Spinal cord (tissue), 10 donors: ENCODE measurements at places on chromosomes 1 and 21. TPM values are rescaled to one million over a fixed set of nuclear protein-coding genes. Genes with fewer than 3 reads are reported as not detected.

DNA sequence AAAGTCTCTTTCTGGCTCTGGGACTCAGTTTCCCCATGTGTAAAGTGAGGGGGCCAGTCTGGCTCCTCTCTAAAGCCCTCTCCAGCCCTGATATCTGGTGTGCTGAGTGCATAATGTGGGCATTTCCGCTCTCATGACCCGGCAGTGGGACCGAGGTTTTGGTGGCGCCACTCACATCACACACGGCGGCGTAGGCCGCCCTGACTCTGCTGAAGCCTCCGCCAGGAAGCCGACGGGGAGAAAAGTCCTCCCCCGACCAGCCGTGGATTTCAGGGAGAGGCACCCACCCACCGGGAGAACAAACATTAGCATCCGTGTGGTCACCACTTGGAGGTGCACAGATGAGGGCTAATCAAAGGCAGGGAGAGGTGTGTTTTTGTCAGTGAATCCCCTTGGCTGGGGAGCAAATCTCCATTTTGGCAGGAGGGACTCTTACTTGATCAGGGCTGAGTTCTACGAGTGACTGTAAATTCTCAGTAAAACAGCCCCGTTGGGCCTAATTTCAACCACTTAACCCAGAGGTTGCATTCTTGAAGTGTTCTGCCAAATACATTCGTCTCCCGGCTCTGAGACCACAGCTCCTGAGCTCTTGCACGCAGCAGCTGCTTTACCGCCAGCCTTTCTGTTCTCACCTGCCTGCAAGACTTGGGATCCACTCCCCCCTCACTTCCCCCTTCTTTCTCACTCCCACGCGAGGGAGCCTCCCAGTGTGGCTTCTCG lies 118.2 kb downstream of the FOXD2 start:
- H3K4me1 ChIP-seq, result peaks cover 21% of the 10 kb centered on the region
- H3K27me3 ChIP-seq, result peaks cover 9% of the 10 kb centered on the region
- DNase-seq, result no peak
- H3K4me3 ChIP-seq, result no peak overlapping the region
- no peaks in the 10 kb centered on the region for H3K36me3 ChIP-seq

GRCh38 chr1:46592823-46593222 lies 11.2 kb downstream of the MKNK1 start:
- no peak overlapping the region for H3K27ac ChIP-seq
- H3K4me3 ChIP-seq, result no peak overlapping the region
- H3K27me3 ChIP-seq, result no peaks in the 10 kb centered on the region
- no peak for DNase-seq
- no peaks in the 10 kb centered on the region for H3K4me1 ChIP-seq

GRCh38 chr1:217839161-217839560 lies 208.0 kb downstream of the SPATA17 start:
- H3K4me3 ChIP-seq, result no peak overlapping the region
- H3K36me3 ChIP-seq, result no peaks in the 10 kb centered on the region
- no peak overlapping the region for H3K27ac ChIP-seq
- no peaks in the 10 kb centered on the region for H3K4me1 ChIP-seq

DNA sequence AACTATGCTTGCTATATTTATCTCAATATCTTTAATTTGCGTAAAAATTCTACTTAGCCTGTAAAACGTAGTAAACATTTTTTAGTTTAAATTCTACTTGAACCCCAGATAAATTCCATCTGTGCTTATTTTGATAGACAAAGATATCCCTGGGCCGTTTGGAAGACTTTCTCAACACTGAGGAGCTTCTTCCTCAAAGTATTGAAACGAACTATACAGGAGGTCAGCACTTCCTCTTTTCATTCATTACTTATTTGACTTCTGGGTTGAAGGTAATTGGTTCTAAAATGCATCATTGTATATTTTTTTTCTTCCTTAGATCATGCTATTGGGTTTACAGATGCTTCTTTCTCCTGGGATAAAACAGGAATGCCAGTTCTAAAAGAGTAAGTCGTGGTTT lies 74.7 kb downstream of the HSPA13 start:
- H3K4me3 ChIP-seq, result no peak overlapping the region
- H3K27me3 ChIP-seq, result no peaks in the 10 kb centered on the region
- H3K4me1 ChIP-seq, result no peaks in the 10 kb centered on the region
- H3K36me3 ChIP-seq, result no peaks in the 10 kb centered on the region
- H3K27ac ChIP-seq, result no peak overlapping the region

DNA sequence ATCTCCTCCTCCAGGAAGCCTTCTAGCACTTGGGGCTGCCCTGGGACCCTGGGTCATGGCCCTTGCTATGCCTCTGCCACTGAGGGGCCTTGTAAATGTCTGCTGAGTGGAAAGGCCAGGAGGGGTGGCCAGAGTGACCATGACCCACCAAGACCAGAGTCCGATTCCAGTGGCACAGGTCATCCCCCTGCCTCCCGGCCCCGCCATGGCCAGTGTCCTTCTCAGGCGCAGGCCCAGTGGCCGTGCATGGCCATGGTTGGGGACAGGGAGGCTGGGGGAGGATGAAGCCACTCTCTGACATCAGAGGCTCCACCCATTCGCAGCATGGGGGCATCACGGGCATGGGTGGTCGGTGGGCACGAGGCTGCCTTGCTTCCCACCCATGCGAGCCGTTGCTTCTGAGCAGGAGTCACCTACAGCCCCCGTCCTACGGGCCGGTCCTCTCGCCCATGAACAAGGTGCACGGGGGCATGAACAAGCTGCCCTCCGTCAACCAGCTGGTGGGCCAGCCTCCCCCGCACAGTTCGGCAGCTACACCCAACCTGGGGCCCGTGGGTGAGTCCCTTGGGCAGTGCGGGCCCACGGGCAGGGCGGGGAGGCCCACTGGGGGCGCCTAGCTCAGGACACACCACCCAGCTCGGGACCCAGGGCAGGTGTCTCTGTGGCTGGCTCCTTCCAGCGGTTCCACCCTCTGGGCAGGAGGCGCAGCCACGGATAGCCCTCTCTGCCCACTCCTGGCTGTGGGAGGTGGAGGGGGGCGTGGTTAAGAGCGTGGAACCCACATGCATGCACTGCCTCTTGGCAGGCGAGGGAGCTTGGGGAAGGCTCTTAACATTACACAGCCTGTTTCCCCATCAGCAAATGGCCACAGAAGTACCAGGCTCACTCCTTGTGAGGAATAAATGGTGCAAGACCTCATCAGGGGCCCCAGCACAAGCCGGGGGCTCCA lies 22.4 kb upstream of the CCDC27 start:
- H3K27me3 ChIP-seq, result peaks cover 15% of the 10 kb centered on the region
- H3K36me3 ChIP-seq, result peaks cover 20% of the 10 kb centered on the region
- H3K4me1 ChIP-seq, result peaks cover 30% of the 10 kb centered on the region
- DNase-seq, result no peak
- no peak overlapping the region for H3K4me3 ChIP-seq

DNA sequence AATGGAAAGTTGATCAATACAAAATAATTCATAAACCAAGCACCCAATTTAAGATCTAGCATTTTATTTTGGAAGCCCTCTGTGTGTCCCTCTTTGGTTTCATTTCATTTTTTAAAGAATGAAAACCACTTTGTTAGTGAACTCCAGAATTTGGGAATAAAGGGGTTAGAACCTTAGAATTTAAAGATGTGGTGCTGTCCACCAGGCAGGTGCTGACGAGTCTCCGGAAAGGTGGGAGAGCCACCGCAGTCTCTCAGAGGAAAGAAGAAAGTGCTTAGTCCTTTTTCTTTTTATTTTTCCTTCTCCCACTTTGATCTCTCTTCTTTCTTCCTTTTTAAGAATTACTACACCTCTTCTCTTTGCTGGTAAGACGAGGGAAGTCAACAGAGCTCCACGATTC lies 20.5 kb upstream of the HIVEP3 start:
- H3K27ac ChIP-seq, result no peak overlapping the region
- H3K36me3 ChIP-seq, result no peaks in the 10 kb centered on the region
- H3K27me3 ChIP-seq, result no peaks in the 10 kb centered on the region

The KCNJ9 gene
- total RNA-seq, result 5.1 TPM

- H3K4me3 ChIP-seq, result no peak overlapping the region
- H3K36me3 ChIP-seq, result no peaks in the 10 kb centered on the region
- no peaks in the 10 kb centered on the region for H3K27me3 ChIP-seq
- H3K27ac ChIP-seq, result no peak overlapping the region
- DNase-seq, result no peak
- H3K4me1 ChIP-seq, result peaks cover 38% of the 10 kb centered on the region
Measured at GRCh38 chr1:15188678-15189077, 35.1 kb downstream of the TMEM51 start.

The C1orf56 gene
- total RNA-seq, result 4.1 TPM

The DISP1 gene
- total RNA-seq, result 11.7 TPM

DNA sequence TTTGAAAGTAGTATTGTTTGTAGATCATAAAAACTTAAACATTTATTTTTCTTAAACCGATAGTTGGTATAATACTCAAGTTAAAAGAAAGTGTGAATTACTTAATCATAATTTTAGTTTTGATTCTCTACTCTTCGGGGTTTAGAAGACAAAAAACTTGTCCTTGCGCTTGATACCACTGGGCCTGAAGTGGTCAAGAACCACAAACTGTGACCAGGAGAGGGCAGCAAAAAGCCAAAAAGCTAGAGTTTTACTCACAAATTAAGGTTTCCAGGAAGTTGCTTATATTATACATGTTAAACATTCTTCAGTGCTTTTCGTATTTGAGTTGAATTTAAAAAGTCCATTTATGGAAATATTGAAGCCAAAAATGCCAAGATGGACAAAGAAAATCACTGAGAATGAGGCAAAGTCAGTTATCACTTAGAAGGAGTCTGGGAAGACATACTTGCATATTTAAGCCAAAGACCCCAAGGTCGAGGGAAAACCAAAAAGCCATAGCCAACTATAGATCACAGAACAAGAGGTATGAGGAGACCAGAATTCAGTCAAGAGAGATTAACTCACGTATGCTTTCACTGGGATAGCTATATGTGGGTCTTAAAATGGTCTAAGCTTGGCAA lies 34.2 kb downstream of the EFCAB7 start:
- no peaks in the 10 kb centered on the region for H3K27me3 ChIP-seq
- peak; percentile 43 for DNase-seq
- no peak overlapping the region for H3K27ac ChIP-seq
- H3K36me3 ChIP-seq, result peaks cover 5% of the 10 kb centered on the region
- no peak overlapping the region for H3K4me3 ChIP-seq

DNA sequence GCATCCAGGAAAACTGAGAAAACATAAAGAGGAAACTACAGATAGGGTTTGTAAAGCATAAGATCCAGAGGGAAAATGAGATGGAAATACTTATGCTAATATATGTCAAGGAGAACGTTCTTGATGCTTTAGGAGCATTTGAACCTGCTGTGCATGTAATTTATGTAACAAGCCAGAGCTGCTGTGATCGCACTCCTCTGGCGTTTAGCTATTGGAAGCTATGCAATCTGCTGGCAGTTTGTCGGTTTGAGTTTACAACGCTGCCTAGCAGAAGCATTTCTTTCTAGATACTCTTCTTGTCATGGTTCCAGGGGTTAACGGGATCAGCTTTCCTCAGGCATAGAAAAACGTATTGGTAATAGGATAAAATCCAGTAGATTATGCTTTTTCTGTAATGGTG lies 182.7 kb downstream of the KCNH1 start:
- H3K4me3 ChIP-seq, result no peak overlapping the region
- no peaks in the 10 kb centered on the region for H3K27me3 ChIP-seq
- H3K36me3 ChIP-seq, result no peaks in the 10 kb centered on the region
- no peak overlapping the region for H3K27ac ChIP-seq

GRCh38 chr1:34744851-34745250 lies 10.0 kb upstream of the GJB5 start:
- H3K36me3 ChIP-seq, result no peaks in the 10 kb centered on the region
- H3K27ac ChIP-seq, result no peak overlapping the region
- DNase-seq, result no peak

The LRRIQ3 gene
- total RNA-seq, result 1.9 TPM

DNA sequence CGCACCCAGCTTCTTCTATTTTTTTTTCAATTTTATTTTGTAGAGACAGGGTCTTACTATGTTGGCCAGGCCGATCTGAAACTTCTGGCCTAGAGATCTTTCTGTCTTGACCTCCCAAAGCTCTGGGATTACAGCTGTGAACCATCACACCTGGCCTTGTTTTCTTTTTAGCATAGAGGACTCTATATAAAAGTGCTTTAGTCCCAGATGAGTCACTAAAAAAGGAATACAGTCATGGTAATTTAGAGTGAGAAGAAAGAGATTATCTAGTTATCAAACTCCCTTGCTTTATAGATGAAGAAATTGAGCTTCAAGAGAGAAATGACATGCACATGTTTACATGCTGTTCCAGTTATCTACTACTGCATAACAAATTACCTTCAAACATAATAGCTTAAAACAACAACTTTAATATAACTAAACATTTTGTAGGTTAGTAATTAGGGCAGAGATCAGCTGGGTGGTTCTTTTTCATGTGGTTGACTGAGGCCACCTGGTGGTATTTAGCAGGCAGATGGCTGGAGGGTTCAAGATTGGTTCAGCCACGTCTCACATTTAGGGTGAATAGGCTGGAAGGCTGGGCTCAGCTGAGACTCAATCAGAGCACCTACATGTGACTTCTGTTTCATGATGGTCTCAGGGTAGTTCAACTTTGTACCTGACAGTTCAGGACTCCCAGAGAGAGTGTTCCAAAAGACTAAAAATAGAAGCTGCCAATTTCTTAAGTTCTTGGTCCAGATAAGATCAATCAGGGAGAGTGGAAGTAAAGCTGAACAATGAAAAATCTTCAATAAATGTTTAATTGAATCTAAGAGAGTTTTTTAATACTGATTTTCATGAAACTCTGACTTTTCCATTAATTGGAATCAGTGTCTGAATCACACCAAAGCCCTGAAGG lies 16.9 kb upstream of the MTF2 start:
- no peaks in the 10 kb centered on the region for H3K4me1 ChIP-seq
- H3K4me3 ChIP-seq, result no peak overlapping the region
- DNase-seq, result no peak
- H3K27me3 ChIP-seq, result peaks cover 2% of the 10 kb centered on the region
- H3K36me3 ChIP-seq, result no peaks in the 10 kb centered on the region
- no peak overlapping the region for H3K27ac ChIP-seq

The MIXL1 gene
- total RNA-seq, result 0.22 TPM

DNA sequence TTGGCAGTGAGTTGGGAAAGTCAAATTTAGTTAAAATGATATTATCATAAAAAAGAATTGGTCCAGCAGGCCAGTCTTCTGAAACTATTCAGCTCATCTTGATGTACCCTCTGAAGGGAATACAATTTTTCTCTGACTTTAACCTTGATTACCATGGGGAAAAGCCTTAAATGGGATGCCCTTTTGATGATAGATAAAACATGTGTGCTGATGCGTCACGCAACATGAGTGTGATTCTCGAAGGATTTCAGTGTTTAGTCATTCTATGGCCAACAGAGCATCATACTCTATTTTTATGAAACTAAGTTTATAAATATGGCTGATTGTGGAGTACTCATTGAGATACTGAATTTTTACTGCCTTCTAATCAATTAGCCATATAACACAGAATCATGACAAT lies 171.5 kb downstream of the ZNF281 start:
- no peak overlapping the region for H3K4me3 ChIP-seq
- H3K36me3 ChIP-seq, result no peaks in the 10 kb centered on the region
- H3K27me3 ChIP-seq, result peaks cover 21% of the 10 kb centered on the region
- DNase-seq, result no peak
- H3K27ac ChIP-seq, result no peak overlapping the region

- H3K27me3 ChIP-seq, result no peaks in the 10 kb centered on the region
- H3K36me3 ChIP-seq, result no peaks in the 10 kb centered on the region
- no peak for DNase-seq
- no peaks in the 10 kb centered on the region for H3K4me1 ChIP-seq
- no peak overlapping the region for H3K4me3 ChIP-seq
Measured at GRCh38 chr1:225695578-225696337, 42.8 kb upstream of the ENAH start.

GRCh38 chr1:23953020-23953419 lies 6.6 kb upstream of the PNRC2 start:
- H3K27me3 ChIP-seq, result no peaks in the 10 kb centered on the region
- H3K4me3 ChIP-seq, result no peak overlapping the region
- no peak overlapping the region for H3K27ac ChIP-seq
- H3K36me3 ChIP-seq, result no peaks in the 10 kb centered on the region

GRCh38 chr21:44887126-44887806 lies 13.8 kb upstream of the PTTG1IP start:
- peaks cover 2% of the 10 kb centered on the region for H3K4me1 ChIP-seq
- H3K27ac ChIP-seq, result no peak overlapping the region
- no peaks in the 10 kb centered on the region for H3K27me3 ChIP-seq
- H3K36me3 ChIP-seq, result no peaks in the 10 kb centered on the region
- no peak for DNase-seq
- H3K4me3 ChIP-seq, result no peak overlapping the region
